Upper lobe of left lung (tissue), 6 donors: ENCODE measurements at places on chromosomes 1 and 21.
A peak's percentile ranks its signal among the peaks of the same experiment; 100 is the strongest.

DNA sequence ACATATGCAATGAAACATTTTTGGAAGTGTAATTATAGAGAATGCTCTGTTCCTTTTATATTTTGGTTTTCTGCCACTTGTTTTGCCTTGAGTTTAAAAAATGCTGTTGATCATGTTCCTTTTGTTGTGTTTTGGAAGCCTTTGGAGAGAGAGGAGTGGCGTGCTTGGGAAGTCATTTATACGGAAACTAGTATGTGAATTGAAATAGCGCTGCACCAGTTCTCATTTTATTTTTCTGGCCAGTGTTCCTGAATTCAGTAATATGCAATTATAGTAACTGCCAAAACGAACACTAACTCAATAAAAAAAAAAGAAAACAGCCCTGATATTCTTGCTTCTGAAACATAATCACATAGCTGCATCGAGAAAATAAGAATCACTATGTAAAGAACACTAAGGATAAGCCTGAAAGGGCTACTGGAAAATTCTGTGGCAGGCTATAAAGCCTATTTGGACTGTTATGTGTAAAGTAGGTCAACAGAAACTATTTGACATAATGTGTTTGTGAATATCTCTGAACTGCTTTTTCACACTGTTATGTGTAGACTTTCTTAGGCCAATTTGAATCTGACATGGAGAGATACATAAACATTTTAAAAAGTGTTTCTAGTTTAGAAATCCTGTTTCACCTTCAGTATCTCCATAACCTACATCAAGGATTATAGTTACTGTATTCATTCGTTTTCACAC, 742.0 kb downstream of the KCNT2 start:
- no peak for DNase-seq

- DNase-seq: no peak
Measured at GRCh38 chr1:63797056-63797726, 23.4 kb downstream of the ROR1 start.

DNA sequence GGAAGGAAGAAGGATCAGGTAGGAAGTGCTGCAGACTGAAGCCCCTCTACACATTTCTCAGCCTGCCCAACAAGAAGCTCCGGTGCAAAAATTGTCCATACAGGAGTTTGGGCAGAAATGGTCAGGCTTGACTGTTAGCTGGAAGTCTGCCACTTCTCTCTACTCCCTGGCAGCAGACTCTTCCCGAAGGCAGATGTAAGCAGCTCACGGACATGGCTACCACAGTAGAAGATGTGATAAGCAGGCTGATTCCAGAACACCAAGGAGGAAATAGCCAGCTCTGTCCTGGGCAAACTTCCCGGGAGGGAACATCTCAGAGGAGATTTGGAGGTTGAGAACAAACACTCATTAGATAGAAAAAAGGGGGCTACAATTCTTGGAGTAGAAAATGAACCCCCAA, 52.6 kb downstream of the TRABD2B start:
- DNase-seq: no peak

GRCh38 chr1:67811781-67812180, 21.5 kb downstream of the GNG12 start:
- DNase-seq: no peak

DNA sequence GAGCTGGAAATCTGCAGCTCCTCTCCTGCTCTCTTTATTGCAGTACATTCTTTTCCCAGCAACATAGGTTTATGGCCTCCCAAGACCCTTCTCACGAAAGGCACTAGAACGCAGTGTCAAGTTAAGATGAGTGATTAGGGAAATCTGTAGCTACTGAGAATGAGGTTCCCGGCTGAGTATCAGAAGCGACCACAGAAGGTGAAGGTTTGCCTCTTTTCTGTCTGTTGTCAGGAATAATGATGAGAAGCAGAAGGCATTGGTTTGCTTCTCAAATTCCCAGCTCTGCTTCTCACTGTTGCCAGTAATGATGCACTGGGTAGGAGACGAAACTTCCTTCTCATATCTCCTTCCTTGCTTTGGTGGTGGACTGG, 128.4 kb downstream of the NTMT2 start:
- no peak for DNase-seq

DNA sequence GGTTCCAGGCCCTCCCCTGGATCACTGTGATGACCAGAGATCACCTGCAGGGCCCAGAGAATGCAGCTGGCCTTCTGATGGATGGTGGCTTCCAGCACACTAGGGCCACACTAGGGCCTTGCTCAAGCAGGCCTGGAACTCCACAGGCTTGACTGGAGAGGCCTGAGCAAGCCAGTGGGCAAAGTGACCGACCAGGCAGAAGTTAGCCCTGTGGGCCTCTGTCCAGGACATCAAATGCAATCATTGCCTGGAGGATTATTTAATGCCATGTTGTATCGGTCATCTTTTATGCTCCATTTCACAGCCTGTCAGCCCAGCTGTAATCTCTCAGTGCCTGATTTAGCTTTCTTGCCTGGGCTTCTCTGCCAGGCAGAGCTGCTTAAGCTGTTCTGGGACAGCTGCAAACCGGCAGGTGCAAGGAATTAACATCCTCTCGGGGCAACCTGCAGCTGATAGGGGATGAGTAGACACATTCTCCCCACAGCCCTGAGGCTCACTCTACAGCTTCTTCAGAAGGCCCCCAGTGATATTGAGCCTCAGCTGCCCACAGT, 17.7 kb downstream of the NENF start:
- DNase-seq: no peak

- no peak for DNase-seq
Measured at GRCh38 chr1:53384796-53385195, 56.9 kb upstream of the LRP8 start.

DNA sequence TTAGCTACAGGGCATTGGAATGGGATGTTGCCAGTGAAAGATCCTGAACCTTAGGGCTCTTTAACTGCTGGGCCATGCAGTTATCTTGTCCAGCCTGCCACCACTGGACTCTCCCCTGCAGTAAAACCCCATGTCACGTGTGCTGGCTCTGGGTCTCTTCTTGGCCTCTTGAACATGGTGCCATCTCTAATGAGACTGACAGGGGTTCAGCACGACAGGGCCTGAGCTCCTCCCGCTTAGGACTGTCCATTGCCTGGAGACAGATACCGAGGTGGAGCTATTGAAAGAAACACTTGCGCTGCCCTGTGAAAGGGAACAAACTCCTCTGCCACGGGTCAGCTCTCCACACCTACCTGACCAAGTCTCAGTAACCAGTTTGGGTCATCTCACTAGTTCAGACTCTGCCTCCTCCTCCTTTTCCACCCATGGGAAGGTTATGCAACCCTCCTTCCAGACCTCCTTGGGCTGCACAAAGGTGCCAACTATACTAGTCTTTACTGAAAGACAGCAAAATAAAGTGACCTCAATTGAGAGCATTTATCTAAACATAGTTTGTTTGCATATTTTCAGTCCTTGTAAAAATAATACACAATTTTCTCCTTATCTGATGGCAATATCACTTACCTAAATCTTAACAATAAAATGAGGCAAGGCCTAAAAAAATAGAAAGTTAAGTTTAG, 66.0 kb downstream of the GNG12 start:
- DNase-seq: no peak

GRCh38 chr1:207820568-207821463, 69.0 kb downstream of the CD46 start:
- DNase-seq: no peak

- DNase-seq: no peak
Measured at GRCh38 chr1:114167226-114167625, 13.6 kb upstream of the SYT6 start.

GRCh38 chr1:2789164-2789985, 12.1 kb downstream of the TTC34 start:
- DNase-seq: peak; percentile 3

DNA sequence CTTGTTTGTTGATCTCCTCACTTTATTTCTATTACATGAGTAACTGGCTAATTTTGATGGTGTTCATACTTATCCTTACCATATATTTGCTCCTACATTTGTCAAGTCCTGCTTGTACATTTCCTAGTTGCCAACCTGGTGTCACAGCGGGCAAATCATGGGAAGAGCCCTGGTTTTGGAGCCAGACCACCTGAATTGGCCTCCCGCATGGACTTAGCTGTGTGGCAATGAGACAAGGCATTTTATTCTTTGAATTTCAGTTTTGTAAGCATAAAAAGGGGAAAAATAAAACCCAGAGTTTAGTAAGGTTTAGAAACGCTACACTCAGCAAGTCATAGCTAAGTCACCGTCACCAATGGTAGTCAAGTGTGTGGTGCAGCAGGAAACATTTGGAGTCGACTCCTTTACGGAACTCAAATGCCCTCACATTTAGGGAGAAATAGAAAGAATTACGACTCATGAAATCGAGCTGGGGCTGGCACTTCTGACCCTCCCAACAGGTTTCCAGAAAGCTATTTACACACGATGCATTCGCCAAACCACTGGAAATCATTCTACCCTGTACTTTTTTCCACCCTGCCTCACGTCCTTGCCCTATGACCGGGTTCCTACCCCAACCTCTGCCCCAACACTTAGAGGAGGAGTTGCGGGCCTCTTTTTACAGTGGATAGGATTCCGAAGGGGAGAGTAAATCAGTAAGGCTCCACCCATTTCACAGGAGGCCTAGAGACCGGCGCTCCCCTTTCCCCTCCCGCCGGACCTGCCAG, 492 bp upstream of the PGM1 start:
- DNase-seq: no peak

- no peak for DNase-seq
Measured at GRCh38 chr1:189021577-189021976, 1456.1 kb downstream of the BRINP3 start.

DNA sequence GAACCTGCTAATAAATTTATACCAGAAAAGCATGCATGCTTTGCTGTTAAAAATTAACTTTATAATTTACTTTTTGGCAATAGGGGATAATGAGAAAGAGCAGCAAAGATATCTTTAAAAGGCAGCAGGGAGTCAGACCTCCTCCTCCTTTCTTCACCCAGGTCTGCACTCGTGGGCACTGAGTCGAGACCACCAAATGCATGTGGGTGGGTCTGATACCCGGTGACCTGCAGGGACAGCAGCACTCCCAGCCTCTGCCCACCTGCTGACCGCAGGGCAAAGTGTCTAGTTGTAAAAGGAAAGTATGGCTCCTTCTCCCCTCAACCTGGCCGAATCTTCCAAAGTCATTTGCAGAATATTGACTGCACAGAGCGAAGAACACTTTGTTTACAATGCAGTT, 43.7 kb upstream of the KIF26B start:
- no peak for DNase-seq

DNA sequence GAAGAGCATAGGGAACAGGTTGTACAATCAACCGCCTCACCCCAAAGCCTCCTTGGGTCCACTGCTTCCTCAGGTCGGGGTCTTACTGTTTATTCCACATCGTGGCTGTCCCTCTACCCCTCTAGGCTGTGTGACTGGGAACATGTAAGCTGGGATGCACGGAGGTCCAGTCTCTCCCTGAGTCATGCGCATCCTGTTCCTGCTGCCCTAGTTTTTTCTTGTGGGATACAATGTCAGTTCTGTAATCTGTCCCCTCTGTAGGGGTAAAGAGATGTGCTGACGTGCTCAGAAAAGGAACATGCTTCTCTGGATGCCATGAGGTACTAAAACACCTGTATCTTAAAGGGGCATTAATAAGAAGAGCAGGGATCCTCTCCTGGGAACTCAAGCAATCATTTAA, 66.2 kb downstream of the SLC45A1 start:
- DNase-seq: no peak

GRCh38 chr1:5296095-5296494, 641.7 kb downstream of the AJAP1 start:
- DNase-seq: no peak

GRCh38 chr1:8684590-8684989, 132.8 kb downstream of the RERE start:
- DNase-seq: no peak

DNA sequence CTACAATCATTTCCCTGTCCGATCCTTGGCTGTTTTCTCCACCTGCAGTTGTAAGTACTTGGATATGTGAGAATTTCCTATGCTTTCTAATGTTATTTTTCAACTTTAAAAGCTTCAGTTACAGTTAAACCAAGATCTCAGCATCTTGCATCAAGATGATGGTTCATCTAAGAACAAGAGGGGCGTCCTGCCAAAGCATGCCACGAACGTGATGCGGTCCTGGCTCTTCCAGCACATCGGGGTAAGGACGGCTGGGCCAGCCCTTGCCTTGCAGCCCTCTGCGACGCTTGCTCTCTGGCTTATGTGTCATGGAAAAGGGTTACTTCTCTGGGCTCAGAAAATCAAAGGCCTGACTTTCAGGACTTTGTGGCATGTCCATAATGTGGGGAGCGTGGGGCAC, 46.8 kb downstream of the PKNOX1 start:
- no peak for DNase-seq

GRCh38 chr1:27403065-27403726, 10.8 kb downstream of the GPR3 start:
- DNase-seq: peak; percentile 75

GRCh38 chr21:28473530-28474220, 519.0 kb downstream of the LTN1 start:
- no peak for DNase-seq

DNA sequence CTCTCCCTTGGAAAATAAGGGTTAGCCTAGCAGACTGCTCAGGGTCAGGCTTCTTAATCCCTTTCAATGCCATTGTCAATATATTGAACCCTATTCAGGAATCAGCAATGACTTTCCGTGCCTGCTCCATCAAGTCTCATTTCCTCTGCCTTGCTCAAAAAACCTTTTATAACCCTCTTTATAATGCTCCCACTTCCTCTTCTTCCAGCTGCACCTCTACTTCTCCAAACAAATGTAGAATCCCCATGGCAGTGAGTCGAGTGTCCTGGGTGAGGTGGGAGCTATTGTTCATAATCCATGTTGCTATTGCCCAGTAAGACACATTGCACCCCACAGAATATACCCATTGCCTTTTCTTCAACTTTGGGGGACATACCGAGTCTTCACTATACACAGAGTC, 58.6 kb downstream of the OLIG1 start:
- DNase-seq: no peak

DNA sequence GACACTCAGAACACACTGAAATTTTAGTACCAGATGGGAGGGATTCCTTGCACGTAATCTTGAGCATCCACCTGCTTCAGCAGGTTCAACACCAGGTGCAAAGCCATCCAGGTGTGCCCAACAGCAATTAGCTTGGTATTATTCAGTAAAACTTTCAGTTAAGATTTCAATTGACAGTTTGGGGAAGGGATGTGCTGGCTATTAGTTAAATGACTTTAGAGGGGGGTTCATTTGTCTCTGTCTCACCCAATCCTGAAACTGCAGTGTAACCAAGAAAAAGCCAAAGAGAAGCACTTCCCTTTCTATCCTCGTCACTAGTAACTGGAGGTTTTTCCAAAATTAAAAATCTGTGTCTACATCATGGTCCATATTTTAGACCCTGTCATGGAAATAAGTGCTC, 90.9 kb downstream of the PIK3R3 start:
- no peak for DNase-seq

GRCh38 chr1:89457046-89457445, 67.6 kb upstream of the LRRC8B start:
- no peak for DNase-seq

- DNase-seq: no peak
Measured at GRCh38 chr1:59779949-59780348, 34.8 kb upstream of the HOOK1 start.

DNA sequence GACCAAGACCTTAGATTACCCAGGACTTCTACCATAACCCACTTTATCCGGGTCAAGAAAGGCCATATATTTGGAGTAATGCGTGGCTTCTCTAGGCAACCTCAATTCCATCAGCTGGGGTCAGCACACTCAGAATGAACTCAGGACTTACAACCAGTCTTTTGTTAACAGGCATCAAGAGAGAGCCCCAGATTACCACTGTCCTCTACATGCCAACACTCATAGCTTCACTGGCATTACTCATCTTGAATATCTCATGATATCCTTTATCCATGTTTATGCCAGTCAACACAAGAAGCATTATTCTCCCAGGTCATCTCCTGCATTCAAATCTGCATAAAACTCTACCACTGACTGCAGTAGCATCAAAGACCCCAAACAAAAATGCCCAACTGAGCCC, 6.6 kb upstream of the FCGR2A start:
- no peak for DNase-seq
